ENCODE measurements at places on chromosomes 7 and 10. TPM values are rescaled to one million over a fixed set of nuclear protein-coding genes. Genes with fewer than 3 reads are reported as not detected.

Gene UPF2
- total RNA-seq: 26.1 TPM

Gene CHCHD2
- total RNA-seq: 187 TPM

Gene HIBADH
- total RNA-seq: 31.0 TPM

Gene RADIL
- 11.0 TPM for total RNA-seq

Gene HACD1
- total RNA-seq: 103 TPM

Gene MYO1G
- 7.2 TPM for total RNA-seq

Gene SKIDA1
- total RNA-seq: 1.2 TPM

Gene OR6V1
- total RNA-seq: not detected

- H3K4me1 ChIP-seq: no peaks in the 10 kb centered on the region
- DNase-seq: no peak
- no peak overlapping the region for H3K27ac ChIP-seq
- no peaks in the 10 kb centered on the region for H3K36me3 ChIP-seq
- no peak overlapping the region for H3K4me3 ChIP-seq
- no peaks in the 10 kb centered on the region for H3K27me3 ChIP-seq
Observed at GRCh38 chr7:64431838-64432237, 118.1 kb downstream of the ZNF736 start.

- no peak overlapping the region for H3K4me3 ChIP-seq
- H3K27ac ChIP-seq: no peak overlapping the region
- H3K27me3 ChIP-seq: no peaks in the 10 kb centered on the region
- no peak for DNase-seq
Observed at GRCh38 chr7:128801667-128802418, 10.1 kb downstream of the CCDC136 start.

DNA sequence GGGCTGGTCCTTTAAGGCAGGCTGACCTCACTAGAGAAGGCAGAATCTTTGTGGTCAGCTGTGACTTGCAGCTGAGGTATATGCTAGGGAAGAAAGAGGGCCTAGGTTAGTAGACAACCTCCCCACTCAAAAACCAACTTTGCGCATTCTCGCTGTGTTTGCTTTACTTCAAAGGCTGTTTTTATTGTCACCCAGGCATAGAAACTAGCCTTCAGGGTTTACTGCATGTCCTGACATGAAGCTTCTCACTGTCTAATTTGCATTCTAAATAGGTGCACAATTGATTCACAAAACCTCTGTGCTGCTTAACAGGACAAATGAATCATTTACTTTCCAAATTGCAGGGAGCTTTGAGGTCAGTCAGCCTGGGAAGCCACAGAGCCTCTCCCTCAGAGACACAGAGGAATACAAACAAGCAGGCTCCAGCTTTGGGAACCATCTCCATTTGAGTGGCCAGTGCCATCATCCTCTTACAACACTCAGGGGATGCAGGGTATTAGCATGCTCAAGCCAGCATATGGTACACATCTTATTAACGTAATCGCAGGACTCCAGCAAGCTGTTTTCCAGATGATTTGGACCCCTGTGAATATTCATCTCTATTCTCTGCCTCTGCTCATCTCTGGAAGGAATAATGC lies 596.4 kb upstream of the GHITM start:
- no peak overlapping the region for H3K4me3 ChIP-seq
- H3K27ac ChIP-seq: no peak overlapping the region
- H3K36me3 ChIP-seq: no peaks in the 10 kb centered on the region
- H3K27me3 ChIP-seq: no peaks in the 10 kb centered on the region
- no peak for DNase-seq

DNA sequence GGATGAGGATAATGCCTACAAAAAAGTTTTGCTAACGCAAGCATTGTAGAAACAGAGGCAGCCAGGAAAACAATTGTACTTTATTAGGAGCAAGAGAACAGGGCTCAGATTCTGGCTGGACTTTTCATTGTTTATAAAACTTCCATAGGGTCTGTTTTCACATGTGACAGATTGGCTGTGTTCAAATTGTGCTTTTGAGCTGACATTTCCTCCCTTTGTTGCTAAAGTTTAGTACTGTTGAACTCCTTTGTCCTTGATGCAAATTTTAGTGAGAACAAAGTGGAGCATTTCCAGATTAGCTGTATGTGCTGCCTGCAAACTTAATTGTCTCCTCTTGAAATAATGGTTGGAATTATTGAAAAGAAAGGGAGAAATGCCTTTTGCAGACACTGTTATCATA lies 221.0 kb upstream of the FZD1 start:
- no peak overlapping the region for H3K4me3 ChIP-seq
- H3K27ac ChIP-seq: no peak overlapping the region
- no peaks in the 10 kb centered on the region for H3K36me3 ChIP-seq
- no peaks in the 10 kb centered on the region for H3K27me3 ChIP-seq
- no peak for DNase-seq
- peaks cover 3% of the 10 kb centered on the region for H3K4me1 ChIP-seq

GRCh38 chr7:46109437-46109836 lies 188.4 kb upstream of the IGFBP3 start:
- no peak for DNase-seq
- no peak overlapping the region for H3K4me3 ChIP-seq
- no peaks in the 10 kb centered on the region for H3K4me1 ChIP-seq

- H3K4me1 ChIP-seq: no peaks in the 10 kb centered on the region
- H3K27me3 ChIP-seq: no peaks in the 10 kb centered on the region
- peak; percentile 77 for DNase-seq
- peaks cover 1% of the 10 kb centered on the region for H3K36me3 ChIP-seq
- no peak overlapping the region for H3K4me3 ChIP-seq
Observed at GRCh38 chr7:47435889-47436312, 146.0 kb downstream of the TNS3 start.

DNA sequence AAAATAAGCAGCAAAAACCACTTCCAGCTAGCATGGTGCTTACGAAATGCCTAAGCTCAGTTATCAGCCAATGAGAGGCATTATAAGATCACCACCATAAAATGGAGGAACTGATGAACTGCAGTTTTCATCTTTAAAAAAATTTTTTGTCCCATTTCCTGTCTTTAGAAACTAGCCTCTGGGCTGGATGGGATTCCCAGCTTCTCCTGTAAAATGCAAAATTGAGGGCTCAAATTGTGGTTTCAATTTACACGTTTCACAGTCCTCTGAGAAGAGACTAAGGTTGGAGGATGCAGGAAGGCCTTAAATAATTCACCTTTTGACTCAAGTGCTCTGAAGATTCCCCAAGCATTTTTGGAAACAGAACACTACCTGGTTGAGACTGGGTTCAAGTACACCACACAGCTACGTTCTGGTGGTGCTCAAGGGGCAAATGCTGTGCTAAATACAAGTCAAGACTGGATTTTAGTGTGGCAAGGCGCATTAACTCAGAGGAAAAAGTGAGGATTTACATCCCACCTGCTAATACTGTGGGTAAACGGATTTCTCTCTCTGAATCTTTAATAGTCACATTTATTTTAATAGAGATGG lies 951 bp downstream of the ZNF25 start:
- H3K27me3 ChIP-seq: no peaks in the 10 kb centered on the region
- no peak for DNase-seq
- no peaks in the 10 kb centered on the region for H3K4me1 ChIP-seq

DNA sequence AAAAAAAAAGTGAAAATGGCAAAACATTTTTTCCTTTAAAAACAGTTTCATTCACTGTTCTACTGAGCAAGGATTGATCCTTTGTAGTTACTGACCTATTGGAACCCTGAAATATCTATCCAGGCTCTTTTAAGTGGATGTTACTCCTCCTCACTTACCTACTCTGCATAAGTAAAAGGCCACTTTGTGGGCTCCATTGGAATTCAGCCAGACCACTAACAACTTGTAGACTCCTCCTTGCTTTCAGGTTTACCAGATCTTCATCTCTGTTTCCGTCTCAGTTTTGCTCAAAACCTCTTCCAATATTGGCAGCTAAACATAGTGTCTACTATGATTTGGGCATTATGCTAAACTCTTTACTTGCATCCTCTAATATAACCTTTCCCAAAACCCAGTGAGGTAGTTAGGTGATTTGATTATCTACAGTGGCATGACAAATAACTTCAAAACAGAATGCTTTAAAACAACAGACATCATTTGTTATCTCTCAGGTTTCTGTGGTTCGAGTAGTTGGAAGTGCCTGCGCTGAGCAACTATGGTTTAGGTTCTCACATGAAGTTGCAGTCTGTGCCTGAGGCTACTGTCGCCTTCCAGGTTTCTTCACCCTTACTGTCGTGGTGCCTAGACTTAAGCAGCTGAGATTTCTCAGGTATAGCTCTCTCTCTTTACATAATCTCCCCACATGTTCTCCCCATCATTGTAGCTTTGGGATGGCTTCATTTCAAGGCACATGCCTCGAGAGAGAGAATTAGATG lies 698.2 kb downstream of the REEP3 start:
- DNase-seq: no peak
- no peaks in the 10 kb centered on the region for H3K36me3 ChIP-seq
- no peak overlapping the region for H3K27ac ChIP-seq
- H3K4me1 ChIP-seq: no peaks in the 10 kb centered on the region

- peaks cover 5% of the 10 kb centered on the region for H3K36me3 ChIP-seq
- DNase-seq: no peak
- H3K27me3 ChIP-seq: no peaks in the 10 kb centered on the region
- no peaks in the 10 kb centered on the region for H3K4me1 ChIP-seq
Observed at GRCh38 chr10:73426318-73426717, 7.0 kb downstream of the MSS51 start.

- H3K4me1 ChIP-seq: peaks cover 4% of the 10 kb centered on the region
- peak overlapping the region; percentile 92 for H3K27ac ChIP-seq
- no peaks in the 10 kb centered on the region for H3K27me3 ChIP-seq
- no peak overlapping the region for H3K4me3 ChIP-seq
Observed at GRCh38 chr10:73886085-73886529, 11.8 kb upstream of the CAMK2G start.

DNA sequence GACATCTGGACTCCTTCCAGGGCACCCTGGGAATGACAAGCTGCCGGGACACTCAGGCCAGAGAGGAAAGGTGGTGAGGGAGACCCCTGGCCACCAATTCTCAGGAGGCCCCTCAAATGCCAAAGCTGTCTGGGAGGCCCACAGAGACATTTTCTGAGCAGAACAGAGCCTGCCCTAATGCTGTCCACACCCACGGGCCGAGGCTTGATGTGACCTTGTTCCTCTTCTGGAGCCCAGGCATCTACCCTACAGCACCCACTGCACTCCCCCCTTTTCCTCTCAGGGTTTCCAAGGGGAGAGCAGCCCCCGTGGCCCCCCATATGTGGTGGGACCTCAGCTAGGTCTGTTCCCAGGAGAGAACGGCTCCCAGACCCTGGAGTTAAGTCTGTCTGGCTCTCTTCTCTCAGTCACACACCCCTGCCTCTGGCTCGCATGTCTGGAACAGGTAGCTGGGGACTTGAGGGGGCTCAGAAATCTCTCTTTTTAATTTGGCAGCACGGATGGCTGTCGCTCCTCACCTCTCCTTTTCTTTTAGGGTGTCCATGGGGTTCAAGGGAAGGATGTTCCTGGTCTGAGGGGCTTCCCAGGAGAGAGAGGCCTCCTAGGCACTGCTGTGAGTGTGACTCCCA lies 16.8 kb upstream of the VOPP1 start:
- no peaks in the 10 kb centered on the region for H3K4me1 ChIP-seq
- no peaks in the 10 kb centered on the region for H3K36me3 ChIP-seq
- no peak for DNase-seq
- H3K27ac ChIP-seq: no peak overlapping the region
- no peak overlapping the region for H3K4me3 ChIP-seq

DNA sequence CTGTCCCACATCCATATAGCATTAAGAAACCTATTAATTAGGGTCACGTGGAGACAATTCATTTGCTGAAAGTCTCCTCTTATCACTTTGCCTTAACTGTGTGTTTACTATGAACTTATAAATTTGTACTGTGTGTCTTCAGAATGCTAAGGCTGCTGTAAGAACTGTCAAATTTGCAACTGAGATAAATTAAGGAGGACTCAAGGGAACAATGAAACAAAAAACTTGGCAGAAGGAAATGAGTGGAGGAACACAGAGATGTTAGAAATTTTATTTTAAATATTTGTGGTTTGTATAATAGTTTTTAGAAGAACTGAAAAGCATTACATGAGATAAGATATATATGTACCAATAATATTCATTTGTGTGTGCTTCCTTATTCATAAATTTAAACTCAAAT lies 1005.3 kb upstream of the SORCS1 start:
- H3K36me3 ChIP-seq: no peaks in the 10 kb centered on the region
- DNase-seq: no peak
- no peak overlapping the region for H3K27ac ChIP-seq

- H3K36me3 ChIP-seq: no peaks in the 10 kb centered on the region
- DNase-seq: no peak
- no peak overlapping the region for H3K4me3 ChIP-seq
- H3K4me1 ChIP-seq: peaks cover 3% of the 10 kb centered on the region
- H3K27me3 ChIP-seq: no peaks in the 10 kb centered on the region
- no peak overlapping the region for H3K27ac ChIP-seq
Observed at GRCh38 chr10:99976886-99977665, 32.7 kb downstream of the DNMBP start.

- no peak for DNase-seq
- H3K4me1 ChIP-seq: no peaks in the 10 kb centered on the region
- no peak overlapping the region for H3K4me3 ChIP-seq
- no peak overlapping the region for H3K27ac ChIP-seq
Observed at GRCh38 chr7:96526496-96526895, 183.2 kb downstream of the SEM1 start.

DNA sequence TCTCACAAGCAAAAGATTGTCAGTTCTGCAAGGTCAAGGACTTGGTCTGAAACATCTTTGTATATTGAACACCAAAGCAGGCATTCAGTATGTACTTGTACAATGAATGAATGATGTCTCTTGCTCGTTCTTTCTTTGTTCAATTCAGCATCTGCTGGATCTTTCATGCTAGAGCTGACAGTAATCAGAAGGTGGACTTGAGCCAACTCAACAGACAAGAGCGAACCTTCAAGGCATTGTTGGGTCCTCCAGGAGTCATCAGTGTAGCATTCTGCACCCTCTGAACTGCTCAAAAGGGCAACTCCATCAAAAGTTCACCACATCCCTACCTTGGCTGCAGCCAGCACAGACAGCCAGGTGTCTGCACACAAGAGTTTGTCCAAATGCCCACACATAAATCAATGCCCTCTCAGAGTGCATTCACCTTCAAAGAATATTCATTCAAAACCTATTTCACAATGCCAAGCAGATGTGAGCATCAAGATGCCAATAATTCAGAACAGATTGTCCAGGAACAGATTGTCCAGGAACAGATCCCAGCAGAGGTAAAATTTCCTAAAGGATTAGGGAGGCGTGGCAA lies 386.7 kb downstream of the CALN1 start:
- DNase-seq: no peak
- H3K27ac ChIP-seq: no peak overlapping the region
- no peaks in the 10 kb centered on the region for H3K36me3 ChIP-seq
- no peaks in the 10 kb centered on the region for H3K4me1 ChIP-seq

DNA sequence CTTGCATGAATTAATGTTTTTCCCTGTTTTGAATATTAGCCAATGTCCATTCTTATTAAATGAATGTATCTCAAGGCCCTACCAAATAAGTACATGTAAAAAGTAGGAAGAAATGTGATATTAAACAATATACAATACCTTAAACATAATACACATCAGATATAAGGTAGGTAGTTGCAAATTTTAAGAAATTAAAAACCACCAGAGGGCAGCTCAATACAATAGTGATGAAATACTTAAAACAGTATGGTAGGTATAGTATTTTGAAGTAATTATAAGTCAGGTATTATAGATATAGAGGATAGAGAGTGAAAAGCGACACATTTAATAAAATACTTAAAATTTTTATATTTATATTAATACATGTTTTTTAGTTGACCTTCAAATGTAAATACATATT lies 43.6 kb upstream of the CDK14 start:
- no peaks in the 10 kb centered on the region for H3K4me1 ChIP-seq
- no peak overlapping the region for H3K4me3 ChIP-seq
- no peaks in the 10 kb centered on the region for H3K36me3 ChIP-seq
- H3K27me3 ChIP-seq: no peaks in the 10 kb centered on the region

Data from aorta (tissue), 5 donors.